ENCODE measurements at places on chromosomes 16 and 17. TPM values are rescaled to one million over a fixed set of nuclear protein-coding genes. Genes with fewer than 3 reads are reported as not detected.

The CLDN7 gene
- 1.1 TPM for polyA plus RNA-seq

The KCNJ2 gene
- 7.1 TPM for polyA plus RNA-seq

The KRTAP4-6 gene
- not detected for polyA plus RNA-seq

The CDRT15 gene
- not detected for polyA plus RNA-seq

The BHLHA9 gene
- polyA plus RNA-seq: not detected

The TNFRSF17 gene
- polyA plus RNA-seq: not detected

The TBC1D3I gene
- not detected for polyA plus RNA-seq

The LRRC36 gene
- 0.42 TPM for polyA plus RNA-seq

The DPEP3 gene
- polyA plus RNA-seq: not detected

The MAP2K4 gene
- polyA plus RNA-seq: 7.9 TPM

The CMTM2 gene
- not detected for polyA plus RNA-seq

The PLA2G10 gene
- polyA plus RNA-seq: not detected

The AOC3 gene
- polyA plus RNA-seq: 10.2 TPM

The RAB37 gene
- 2.0 TPM for polyA plus RNA-seq

The ZC3H18 gene
- 23.7 TPM for polyA plus RNA-seq

The HYDIN gene
- 0.26 TPM for polyA plus RNA-seq

The PYY gene
- polyA plus RNA-seq: not detected

The PLD2 gene
- polyA plus RNA-seq: 5.3 TPM

The KRTAP1-1 gene
- polyA plus RNA-seq: not detected

The DNAI2 gene
- not detected for polyA plus RNA-seq
